ENCODE measurements at places on chromosomes 1 and 21.

DNA sequence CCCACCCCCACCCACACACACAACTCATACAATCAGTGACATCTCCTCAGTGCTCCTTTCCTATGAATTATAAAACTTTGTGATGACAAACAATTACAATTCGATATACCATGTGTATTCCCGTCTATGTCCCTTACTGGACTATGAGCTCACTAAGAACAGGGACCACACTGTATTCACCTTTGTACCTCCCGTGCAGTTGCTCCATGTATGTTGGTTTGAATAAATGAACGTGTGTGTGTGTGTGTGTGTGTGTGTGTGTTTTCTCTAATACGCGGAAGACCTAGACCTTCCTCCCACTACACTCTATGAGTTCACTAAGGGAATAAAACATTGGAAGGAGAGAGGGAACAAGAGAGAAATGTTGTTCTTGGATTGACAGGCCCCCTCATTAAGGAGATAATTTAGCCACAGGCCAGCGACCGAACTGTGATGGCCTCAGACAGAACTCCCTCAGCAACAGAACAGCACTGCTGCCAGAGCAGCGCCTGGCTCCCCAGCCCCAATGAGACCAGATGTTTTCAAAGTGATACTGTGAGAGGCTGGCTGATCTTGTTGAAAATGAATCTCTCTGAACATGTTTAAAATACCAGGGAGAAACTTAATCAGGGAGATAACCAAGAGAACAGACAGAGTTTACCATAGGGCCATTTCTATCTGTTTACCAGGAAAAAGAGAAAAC lies 21.7 kb downstream of the BCAR3 start:
- no peaks in the 10 kb centered on the region for H3K27me3 ChIP-seq
- DNase-seq, result no peak
- H3K27ac ChIP-seq, result peak overlapping the region; percentile 74
- no peak overlapping the region for H3K4me3 ChIP-seq
- H3K36me3 ChIP-seq, result no peaks in the 10 kb centered on the region
- peaks cover 60% of the 10 kb centered on the region for H3K4me1 ChIP-seq

- no peak overlapping the region for H3K4me3 ChIP-seq
- no peaks in the 10 kb centered on the region for H3K4me1 ChIP-seq
- H3K27ac ChIP-seq, result no peak overlapping the region
- peaks cover 16% of the 10 kb centered on the region for H3K27me3 ChIP-seq
Measured at GRCh38 chr1:30321246-30321910, 402.0 kb downstream of the MATN1 start.

DNA sequence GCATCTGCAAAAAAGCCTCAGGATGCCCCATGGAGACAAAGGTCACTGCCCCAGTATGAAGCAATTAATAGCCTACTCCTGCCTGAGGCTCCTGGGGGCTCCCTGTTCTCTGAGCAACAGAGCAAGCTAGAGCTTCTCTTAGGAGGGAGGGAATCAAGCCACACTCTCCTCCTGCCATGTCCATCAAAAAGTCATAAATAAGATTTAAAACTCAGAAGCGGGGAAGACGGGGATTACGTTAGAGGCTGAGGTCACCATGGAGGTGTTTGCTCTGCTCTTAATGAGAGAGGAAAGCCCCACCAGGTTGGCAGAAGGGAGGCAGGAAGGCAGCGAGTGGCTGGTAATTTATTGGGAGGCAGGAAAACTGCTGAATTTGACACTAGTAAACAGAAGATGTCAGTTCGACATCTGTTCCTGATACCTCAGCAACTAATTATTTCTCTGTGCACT lies 98.4 kb upstream of the TNR start:
- H3K27me3 ChIP-seq, result peaks cover 39% of the 10 kb centered on the region
- no peak for DNase-seq
- no peak overlapping the region for H3K4me3 ChIP-seq
- no peaks in the 10 kb centered on the region for H3K36me3 ChIP-seq

GRCh38 chr1:154129391-154129970 lies 25.4 kb downstream of the NUP210L start:
- H3K4me1 ChIP-seq, result peaks cover 11% of the 10 kb centered on the region
- H3K27me3 ChIP-seq, result no peaks in the 10 kb centered on the region
- no peak overlapping the region for H3K4me3 ChIP-seq
- H3K27ac ChIP-seq, result no peak overlapping the region

GRCh38 chr1:53604291-53604919 lies 134.6 kb downstream of the GLIS1 start:
- peak; percentile 19 for DNase-seq
- no peak overlapping the region for H3K27ac ChIP-seq
- H3K4me1 ChIP-seq, result no peaks in the 10 kb centered on the region
- no peaks in the 10 kb centered on the region for H3K36me3 ChIP-seq
- no peak overlapping the region for H3K4me3 ChIP-seq

DNA sequence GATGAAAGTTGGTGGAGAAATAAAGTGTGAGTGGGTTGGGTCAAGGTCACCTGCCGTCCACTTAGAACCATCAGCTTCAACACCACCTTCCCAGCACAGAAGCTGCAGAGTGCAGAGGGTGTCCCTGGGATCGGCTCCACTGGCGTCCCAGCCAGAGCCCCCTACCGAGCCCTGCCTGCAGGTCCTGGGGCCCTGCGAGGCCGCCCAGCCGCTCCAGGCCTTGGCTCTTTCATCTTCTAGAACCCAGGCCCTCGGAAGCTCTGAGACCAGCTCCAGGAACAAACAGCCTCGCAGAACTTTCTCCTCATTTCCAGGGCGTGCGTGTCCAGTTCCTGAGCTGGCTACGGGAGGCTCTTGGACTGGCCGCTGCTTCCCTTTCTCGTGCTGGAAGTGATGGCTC lies 166.0 kb downstream of the PRDM16 start:
- peaks cover 1% of the 10 kb centered on the region for H3K36me3 ChIP-seq
- no peak for DNase-seq
- H3K4me3 ChIP-seq, result no peak overlapping the region
- no peaks in the 10 kb centered on the region for H3K27me3 ChIP-seq

DNA sequence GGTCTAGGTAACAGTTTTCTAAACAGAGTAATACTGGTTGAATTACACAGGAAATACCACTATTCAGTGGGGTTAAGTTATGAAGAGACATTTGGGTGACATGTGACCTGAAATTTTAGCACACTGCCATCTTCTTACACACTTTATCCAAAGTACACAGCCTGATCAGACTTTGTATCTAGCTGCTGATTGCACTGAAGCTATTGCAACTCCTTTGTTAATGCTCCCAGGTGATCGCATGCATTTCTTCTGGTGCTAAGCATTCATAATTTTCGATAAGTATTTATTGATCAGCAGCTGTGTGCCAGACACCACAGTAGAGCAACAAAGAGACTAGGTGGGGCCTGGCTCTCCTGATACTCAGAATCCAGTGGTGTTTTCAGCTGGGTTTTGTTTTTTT lies 52.4 kb downstream of the AK4 start:
- no peaks in the 10 kb centered on the region for H3K27me3 ChIP-seq
- no peak overlapping the region for H3K4me3 ChIP-seq
- H3K27ac ChIP-seq, result no peak overlapping the region
- peaks cover 34% of the 10 kb centered on the region for H3K4me1 ChIP-seq
- no peak for DNase-seq
- H3K36me3 ChIP-seq, result peaks cover 12% of the 10 kb centered on the region

DNA sequence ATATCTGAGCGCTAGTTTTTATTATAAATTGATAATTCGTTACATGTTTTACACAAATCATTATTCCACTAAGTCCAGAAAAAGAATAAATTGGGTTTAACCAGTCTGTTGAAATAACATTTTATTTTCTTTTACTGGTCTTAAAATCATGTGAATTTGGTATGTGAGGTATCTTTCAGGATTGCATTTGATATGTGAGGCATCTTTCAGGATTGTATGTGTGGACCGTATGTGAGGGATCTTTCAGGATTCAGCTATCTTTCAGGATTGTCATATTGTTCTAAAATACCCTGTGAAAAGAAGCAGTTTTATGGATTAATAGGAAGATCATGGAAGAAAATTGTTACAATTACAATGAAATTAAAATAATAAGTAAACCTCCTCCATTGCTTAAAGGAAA lies 42.9 kb downstream of the USP25 start:
- H3K4me1 ChIP-seq, result peaks cover 72% of the 10 kb centered on the region
- H3K36me3 ChIP-seq, result peaks cover 2% of the 10 kb centered on the region
- no peak for DNase-seq
- H3K27ac ChIP-seq, result peak overlapping the region; percentile 58
- H3K4me3 ChIP-seq, result no peak overlapping the region
- no peaks in the 10 kb centered on the region for H3K27me3 ChIP-seq

GRCh38 chr1:200147742-200148141 lies 120.2 kb downstream of the NR5A2 start:
- DNase-seq, result no peak
- no peaks in the 10 kb centered on the region for H3K27me3 ChIP-seq
- H3K27ac ChIP-seq, result no peak overlapping the region
- H3K36me3 ChIP-seq, result no peaks in the 10 kb centered on the region

DNA sequence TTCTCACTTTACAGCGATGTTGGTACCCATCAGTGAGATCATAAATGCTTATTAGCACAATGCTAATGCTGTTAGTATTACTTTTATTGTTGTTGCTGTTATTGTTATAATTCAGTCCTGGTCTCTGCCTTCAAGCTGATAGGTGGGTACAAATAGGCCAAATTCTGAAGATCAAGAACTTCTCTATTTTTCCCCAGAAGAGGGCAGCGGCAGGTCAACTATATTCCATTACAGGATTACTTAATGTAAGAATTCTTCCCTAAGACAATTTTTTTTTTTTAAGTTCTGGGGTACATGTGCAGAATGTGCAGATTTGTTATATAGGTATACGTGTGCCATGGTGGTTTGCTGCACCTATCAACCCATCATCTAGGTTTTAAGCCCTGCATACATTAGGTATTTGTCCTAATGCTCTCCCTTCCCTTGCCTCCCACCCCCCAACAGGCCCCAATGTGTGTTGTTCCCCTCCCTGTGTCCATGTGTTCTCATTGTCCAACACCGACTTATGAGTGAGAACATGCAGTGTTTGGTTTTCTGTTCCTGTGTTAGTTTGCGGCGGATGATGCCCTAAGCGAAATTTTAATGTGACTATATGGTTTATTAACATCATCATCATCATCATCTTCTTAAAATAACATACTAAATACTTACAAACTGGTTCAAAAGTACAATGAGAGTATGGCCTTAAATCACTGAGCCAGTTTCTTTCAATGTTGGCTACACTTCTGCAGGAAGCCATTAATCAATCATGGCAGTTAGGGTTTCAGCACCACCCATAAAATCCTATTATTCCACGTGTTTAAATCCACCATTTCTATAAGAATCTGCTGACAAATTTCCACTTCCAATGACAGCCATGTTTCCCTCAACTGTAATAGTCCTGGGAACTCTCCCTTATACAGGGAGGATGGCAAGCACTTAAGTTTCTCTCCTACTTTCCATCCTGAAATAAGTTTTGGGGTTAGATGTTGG lies 19.2 kb downstream of the SLC19A2 start:
- no peak overlapping the region for H3K27ac ChIP-seq
- H3K4me3 ChIP-seq, result no peak overlapping the region
- H3K36me3 ChIP-seq, result peaks cover 5% of the 10 kb centered on the region

- no peak for DNase-seq
- peaks cover 5% of the 10 kb centered on the region for H3K36me3 ChIP-seq
- peak overlapping the region; percentile 68 for H3K27ac ChIP-seq
- peaks cover 30% of the 10 kb centered on the region for H3K4me1 ChIP-seq
- H3K27me3 ChIP-seq, result no peaks in the 10 kb centered on the region
Measured at GRCh38 chr1:39277879-39278278, 73.4 kb downstream of the MACF1 start.

DNA sequence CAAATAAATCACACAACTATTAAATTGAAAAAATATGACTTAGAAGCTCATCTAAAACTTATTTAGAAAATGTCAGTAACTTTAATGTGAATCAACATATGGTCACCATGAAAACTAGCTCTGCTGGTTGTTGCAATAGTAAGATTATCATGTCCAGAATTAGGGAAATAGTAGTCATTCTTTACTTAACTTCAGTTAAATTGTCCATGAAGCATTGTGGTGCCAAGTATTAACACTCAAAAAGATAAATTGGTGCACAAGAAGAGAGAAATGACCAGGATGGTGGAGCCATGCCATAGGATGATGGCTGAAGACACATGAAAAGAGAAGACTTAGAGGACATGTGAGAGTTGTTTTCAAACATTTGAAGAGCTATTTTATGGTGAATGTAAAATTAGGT lies 130.2 kb upstream of the PTGFR start:
- no peaks in the 10 kb centered on the region for H3K36me3 ChIP-seq
- no peaks in the 10 kb centered on the region for H3K4me1 ChIP-seq
- H3K4me3 ChIP-seq, result no peak overlapping the region
- DNase-seq, result no peak
- peaks cover 14% of the 10 kb centered on the region for H3K27me3 ChIP-seq
- H3K27ac ChIP-seq, result no peak overlapping the region

DNA sequence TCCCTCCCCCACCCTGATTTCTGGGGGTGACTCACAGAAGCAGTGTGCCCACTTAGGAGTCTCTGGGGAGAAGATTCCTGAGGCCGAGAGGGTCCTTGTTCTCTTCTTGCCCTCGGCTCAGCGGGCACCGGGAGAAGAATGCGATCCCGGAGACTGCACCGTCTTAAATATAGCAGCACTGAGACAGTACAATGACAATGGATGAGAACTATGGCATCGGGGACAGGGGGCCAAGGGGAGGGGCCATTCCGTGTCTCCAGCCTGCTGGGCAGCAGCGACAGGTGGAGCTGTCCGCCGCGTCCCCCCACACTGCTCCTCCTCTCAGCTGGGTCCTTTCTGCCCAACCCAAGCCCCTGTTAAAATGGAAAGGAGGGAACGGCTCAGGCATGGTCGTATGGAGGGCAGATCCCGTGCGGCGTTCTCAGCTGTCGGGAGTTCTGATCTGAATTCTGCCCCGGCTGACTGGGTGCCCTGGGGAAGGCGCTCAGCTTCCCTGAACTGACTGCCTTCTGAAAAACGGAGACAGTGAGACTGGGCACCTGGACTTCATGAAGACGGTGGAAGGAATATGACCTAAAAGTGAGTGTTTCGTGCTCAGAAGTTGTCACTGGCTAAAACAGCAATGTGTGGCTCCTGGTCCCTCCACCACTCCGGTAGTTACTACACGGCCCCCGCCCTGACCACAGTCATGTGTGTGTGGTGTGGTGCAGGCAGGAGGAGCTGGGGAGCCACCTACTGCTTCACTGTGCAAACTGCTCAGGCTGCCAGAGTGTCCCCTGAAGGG lies at the start of gene MYOM3:
TSS of gene MYOM3 (minus strand) at position 140 of the 784 bp plus-strand sequence. CDS start 3,499 bp downstream, outside the sequence.
- H3K27me3 ChIP-seq, result no peaks in the 10 kb centered on the region
- H3K36me3 ChIP-seq, result no peaks in the 10 kb centered on the region
- peak within 1 kb of the TSS; percentile 29 for H3K4me3 ChIP-seq
- peak within 1 kb of the TSS; percentile 18 for H3K27ac ChIP-seq

- peaks cover 20% of the 10 kb centered on the region for H3K27me3 ChIP-seq
- H3K36me3 ChIP-seq, result no peaks in the 10 kb centered on the region
- no peak for DNase-seq
- H3K4me1 ChIP-seq, result peaks cover 28% of the 10 kb centered on the region
Measured at GRCh38 chr1:225944951-225945350, 3.9 kb upstream of the LEFTY2 start.
